ENCODE measurements at places on chromosomes 3 and 15.

GRCh38 chr3:124373524-124373923, 356.7 kb upstream of the UMPS start:
- no peak for DNase-seq

DNA sequence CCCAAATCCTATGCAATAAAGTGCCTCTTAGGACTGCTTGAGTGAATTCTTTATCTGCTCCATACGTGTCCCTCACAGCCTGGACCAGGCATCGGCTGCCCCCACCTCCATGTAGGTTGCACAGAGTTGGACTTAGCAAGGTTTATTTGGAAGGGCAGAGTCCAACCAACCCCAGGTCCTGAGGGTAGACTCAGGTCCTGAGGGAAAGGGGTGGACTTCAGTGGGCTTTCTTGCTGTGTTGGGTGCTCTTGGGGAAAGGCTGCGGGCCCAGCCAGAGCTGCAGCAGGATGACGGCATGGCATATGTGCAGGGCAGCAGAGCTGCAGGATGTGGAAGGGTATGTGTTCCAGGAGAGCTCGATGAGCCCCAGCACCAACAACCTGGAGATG, 6.5 kb downstream of the ALG3 start:
- no peak for DNase-seq

GRCh38 chr3:50365080-50365841, 5.9 kb upstream of the TMEM115 start:
- peak; percentile 88 for DNase-seq

GRCh38 chr3:193897288-193897687, 238.7 kb upstream of the HES1 start:
- no peak for DNase-seq

DNA sequence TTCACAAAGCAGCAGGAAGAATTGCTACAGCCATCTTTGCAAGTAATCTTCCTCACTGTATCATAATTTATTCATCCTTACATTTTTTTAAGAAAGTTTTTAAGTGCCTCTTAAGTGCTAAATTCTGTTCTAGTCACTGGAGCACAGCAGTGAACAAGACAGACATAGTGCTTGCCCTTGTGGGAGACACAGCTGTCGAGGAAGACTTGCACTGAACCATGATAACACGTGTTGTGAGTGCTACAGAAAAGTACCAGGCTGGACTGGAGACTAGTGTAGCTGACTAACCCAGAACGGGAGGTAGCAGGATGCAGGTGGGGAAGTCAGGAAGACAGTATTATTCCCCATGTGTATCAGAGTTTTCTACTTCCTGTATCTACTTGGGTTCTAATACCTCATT, 300.6 kb downstream of the TBL1XR1 start:
- no peak for DNase-seq

- DNase-seq, result no peak
Observed at GRCh38 chr3:44890258-44890657, 15.8 kb downstream of the TGM4 start.

DNA sequence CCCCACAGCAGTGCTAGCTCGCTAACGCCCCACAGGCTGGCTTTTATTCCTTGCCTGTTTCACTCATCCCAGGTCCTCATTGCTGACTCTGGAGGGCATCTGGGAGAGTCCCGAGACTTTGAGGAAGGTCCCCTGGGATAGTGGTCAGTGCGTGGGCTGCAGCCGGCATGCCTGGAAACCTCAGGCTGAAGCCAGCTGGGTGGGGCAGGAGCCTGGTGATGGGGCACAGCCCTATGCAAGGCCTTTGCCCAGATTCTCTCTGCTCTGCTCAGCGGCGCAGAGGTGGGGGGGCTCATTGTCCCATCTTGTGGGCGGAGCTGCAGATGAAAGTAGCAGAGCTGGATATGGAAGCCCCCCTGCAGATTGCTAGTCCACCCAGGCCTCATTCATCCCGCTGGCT, 55.7 kb upstream of the SMAD6 start:
- no peak for DNase-seq

Measured in stimulated activated CD8-positive, alpha-beta memory T cell treated with anti-CD3 and anti-CD28 coated beads, Interleukin-15, amount 100 ng/mL, for 1 hour (primary cell).